ENCODE measurements at places on chromosomes 3 and 15.

DNA sequence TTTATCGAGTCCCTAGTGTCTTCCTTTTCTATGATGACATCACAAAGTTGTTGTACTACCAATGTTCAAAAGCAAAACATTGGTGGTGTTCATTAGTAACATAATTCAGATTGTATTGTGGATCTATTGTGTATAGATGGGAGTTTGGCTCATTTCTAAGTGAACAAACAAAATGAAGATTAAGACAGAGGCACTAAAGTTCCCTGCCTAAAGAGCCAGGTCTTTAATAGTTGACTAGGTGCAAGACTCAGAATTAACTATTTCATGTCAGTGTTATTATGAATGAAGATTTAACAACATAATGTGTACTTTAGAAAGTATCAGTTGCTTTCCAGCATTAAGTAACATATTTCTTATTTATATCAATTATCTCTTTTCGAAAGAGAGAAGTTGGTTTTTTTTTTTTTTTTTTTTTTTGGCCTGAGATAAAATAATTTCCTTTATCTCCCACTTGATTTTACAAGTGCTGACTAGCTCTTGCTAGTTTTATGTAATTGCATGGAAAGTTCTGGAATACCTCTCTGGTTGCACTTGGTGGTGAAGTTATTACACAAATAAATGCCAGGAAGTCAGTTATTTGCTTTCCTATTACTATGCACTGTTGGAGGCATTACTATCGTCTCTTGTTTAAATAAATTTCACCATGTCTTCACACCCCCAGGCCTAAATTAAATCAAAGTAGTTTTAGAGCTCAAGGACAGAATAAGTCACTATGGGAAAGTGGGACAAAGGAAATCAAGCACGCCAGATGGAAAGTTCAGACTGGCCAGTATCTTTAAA, 48.7 kb downstream of the NAALADL2 start:
- DNase-seq, result no peak

GRCh38 chr15:39538936-39539335, 41.9 kb upstream of the THBS1 start:
- no peak for DNase-seq

DNA sequence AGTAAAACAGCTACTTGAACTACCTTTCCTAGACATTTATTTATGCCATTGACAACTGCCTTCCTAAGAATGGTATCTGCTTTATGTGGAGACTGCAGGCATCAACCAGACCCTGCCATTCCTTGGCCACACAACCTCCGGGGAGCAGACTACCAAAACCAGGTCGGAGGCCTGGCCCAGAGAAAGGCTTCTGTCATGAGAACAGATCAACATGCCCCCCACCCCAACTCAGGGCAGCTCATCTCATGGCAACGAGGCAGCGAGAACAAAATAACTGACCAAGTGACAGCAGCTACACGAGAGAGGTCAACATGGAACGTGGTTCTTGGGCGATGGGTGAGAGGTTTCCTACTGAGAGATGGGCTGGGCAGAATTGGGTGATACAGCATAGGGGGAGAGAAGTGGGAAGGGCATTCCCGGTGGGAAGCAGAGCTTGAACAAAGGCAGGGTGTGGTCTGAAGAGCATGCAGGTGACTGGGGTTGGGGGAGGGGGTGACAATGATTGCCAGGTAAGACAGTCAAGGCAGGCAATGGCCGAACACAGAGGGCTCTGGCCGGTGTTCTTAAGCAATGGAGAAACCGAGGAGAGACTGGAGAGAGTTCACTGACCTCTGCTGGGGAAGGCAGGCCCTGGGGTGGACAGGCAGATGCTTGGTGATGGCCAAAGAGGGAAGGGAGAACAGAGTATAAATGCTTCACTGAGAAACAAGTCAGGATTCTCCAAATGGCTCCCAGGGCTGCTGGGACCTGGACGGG, 33.9 kb downstream of the CCDC12 start:
- DNase-seq, result no peak

GRCh38 chr3:110576960-110577359, 494.7 kb upstream of the NECTIN3 start:
- no peak for DNase-seq

DNA sequence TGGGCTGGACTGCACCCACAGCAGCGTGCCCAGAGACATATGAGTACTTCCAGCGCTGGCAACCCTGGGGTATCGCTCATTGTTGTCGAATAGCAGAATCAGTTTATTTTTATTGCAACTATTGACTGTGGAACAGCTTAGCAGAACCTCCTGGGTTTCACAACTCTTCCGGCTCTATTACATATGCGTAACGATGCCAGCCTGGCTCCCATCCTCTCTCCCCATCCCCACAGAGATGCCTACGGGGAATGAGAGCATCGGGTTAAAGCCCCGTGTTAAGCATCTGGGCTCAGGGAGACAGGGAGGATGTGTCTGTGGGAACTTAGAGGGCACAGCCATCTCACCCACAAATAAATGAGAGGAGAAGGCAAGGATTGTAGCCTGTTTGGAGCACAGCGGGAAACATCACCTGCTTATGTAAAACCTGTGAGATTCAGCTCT, 76.6 kb upstream of the DLG1 start:
- no peak for DNase-seq

DNA sequence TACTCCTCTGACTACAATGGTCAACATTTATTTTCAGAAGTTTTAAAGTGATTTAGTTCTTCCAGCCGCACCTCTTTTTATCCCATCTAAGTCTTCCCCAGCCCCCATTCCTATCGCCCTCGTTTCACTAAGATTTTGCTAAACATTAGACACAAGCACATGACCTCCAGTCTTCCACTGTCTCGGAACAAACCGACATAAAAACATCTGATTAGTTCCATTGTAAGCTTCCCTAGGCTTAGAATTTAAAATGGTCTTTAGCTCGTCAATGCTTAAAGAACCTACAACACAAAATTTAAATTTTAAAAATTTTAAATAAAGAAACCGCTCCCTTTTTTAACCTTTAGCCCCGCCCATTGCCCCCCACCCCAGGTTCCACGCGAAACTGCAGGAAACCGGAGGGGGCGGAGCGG, 284 bp upstream of the TSC22D2 start:
- DNase-seq, result no peak

DNA sequence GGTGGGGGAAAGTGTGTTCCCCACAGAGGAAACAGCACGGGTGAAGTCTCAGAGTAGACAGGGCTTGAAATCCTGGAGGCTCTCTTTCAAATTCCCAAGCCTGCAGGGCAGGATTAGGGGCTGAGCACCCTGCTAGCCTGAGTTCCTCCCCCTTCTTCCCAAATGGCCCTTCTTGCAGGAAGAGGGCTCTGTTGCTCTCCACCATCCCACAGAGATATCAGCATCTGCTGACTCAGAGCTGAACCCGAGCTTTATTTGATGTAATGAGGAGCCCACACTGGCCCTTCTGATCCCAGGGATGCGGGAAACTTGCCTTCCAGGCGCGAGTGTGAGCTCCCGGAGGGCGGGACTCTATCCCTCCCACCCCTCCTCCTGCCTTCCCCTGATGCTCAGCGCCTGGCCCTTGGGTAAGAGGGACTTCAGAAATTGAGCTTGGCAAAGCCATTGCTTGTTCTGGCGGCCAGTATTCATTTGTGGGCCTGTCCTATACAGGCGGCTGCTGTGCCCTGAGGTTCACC, 1.4 kb upstream of the STRA6 start:
- DNase-seq, result no peak

DNA sequence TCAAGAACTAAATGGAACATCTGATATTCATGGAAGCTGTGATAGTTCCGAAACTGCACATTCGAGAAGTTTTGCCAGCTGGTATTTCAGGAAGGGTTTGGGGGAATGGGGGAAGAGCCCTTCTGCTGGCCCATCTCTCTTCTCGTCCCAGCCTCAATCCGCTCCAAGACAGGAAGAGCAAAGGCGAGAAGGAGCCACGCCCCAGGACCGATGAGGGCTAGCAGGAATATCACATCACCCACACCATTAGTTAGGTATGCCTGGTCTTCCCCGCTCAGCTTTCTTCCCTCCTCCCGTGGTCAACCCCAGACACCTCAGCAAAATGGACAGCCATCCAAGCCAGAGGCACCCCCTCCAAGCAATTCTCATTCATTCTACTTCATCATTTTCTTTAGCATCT, 14.9 kb upstream of the PCSK6 start:
- DNase-seq, result no peak

DNA sequence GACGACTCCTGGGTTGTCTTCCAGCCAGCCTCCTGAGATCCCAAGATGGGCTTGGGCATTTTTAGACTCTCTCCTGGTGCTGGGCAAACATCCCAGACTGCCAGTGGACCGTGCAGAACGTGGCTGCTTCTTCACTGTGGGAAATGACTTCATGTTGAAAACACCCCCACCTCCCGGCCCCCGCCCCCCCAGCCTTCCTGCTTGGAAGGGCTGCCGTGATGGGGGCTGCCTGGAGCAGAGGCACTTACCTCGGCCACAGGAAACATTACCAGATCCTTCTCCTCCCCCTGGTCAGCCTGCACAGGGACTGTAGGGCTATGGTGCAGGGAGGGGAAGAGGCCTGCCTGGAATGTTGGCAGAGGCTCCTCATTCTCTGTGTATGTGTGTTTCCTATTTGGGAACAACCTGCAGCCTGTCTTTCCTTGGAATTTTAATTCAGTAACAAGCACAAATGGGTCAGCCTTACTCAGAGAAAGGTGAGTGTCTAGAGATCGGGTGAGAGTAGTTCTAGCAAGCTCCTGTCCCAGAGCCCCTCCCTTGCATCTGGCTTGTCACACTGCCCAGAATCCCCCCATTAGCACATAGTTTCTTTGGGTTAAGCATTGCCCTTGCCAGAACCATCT, 90.8 kb downstream of the ANP32A start:
- no peak for DNase-seq

GRCh38 chr3:53155760-53156159, 5.2 kb upstream of the PRKCD start:
- DNase-seq, result no peak

DNA sequence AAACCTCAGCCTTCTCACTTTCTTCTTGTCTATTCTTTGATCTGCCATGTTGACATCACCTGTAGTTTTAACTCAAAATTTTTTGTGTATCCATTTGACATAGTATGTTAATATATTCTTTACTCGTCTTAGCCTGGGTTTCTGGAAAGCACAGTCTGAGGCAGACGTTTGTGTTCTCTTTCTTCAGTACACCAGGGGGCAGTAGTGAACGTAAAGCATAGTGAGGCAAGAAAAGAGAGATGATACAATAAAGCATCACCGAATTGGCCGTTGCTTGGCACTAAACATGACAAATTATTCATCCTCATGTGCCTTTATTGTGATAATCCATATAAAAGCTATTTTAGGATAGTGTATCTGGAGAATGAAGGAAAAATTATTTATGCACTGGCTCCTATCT, 141.0 kb upstream of the MYRIP start:
- no peak for DNase-seq

DNA sequence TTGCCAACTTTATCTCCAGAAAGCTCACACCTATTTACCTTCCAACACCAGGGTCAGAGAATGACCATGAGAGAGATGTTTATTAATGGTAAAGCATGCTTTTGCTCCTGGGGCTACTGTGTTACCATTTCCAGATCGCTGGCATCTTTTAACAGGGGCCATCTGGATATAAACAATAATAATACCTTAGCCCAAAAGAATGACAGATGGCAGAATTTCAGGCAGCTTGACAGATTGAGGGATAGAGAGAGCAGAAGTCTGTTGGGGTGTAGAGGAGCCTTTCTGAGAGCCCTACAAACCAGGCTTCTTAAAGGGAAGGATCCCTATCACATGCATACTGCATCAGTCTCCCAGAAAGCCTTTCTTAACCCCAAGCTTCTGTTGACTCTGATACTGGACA, 17.7 kb downstream of the RBP1 start:
- DNase-seq, result no peak

DNA sequence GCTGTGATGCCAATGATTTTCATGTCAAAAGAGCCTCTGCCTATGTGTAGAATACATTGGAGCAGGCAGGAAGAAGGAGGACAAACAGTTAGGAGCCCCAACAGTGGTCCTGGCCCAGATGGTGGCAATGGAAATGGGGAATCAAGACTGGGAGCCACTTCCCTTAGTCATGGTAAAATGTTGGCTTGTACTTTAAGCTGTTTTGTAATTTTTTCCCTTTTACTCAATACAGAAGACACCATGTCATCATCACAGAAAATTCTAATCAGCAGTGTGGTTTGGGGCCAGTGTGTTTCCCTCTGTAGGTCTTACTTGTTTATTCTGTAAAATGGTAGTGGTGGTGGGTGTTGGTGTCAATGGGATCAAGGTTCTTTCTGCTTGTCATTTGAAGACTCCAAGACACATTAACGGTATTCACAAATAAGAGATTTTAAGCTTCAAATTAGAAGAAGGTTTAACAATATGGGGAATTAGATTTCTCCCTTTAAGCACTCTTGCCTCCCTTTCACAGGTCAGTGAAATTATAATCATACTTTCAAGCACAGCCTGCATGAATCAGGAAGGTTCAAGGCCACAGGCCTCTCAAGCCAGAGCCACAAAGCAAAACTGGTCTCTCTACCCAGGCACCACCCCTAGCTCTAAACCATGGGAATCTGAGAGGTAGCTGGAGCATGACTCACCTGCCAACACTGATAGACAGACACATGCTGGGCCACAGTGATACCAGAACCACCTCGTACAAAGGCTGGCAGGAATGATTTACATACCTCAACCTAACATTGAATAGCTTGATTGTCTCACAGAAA, 24.9 kb downstream of the SIAH2 start:
- no peak for DNase-seq

- DNase-seq, result no peak
These were observed 35.2 kb upstream of the USP3 start for GRCh38 chr15:63469190-63469589.

- DNase-seq, result no peak
These were observed 75.3 kb downstream of the TMEM108 start for GRCh38 chr3:133113526-133113925.

GRCh38 chr3:128763967-128764366, 38.0 kb downstream of the RAB7A start:
- no peak for DNase-seq

- DNase-seq, result no peak
These were observed 6.6 kb downstream of the SAMMSON start for GRCh38 chr3:70006089-70006488.

- DNase-seq, result no peak
These were observed 152.6 kb upstream of the GBE1 start for GRCh38 chr3:81913886-81914663.

DNA sequence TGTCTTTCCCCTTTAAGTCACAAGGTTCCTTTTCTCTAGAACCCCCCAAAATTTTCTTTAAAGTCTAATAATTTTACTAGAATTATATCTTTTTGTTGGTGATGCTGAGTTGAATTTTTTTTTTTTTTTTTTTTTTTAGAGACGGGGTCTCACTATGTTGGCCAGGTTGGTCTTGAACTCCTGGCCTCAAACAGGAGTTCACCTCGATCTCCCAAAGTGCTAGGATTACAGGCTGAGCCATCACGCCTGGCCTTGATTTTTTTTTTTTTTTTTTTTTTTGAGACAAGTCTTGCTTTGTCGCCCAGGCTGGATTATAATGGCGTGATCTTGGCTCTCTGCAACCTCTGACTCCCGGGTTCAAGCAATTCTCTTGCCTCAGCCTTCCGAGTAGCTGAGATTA, 12.2 kb downstream of the SEC13 start:
- DNase-seq, result no peak

- no peak for DNase-seq
These were observed 290.8 kb upstream of the ZPLD1 start for GRCh38 chr3:102144063-102144462.

GRCh38 chr3:140403079-140403478, 274.8 kb upstream of the TRIM42 start:
- no peak for DNase-seq

- DNase-seq, result no peak
These were observed 68.5 kb downstream of the TMCO5A start for GRCh38 chr15:38002883-38003477.

- DNase-seq, result no peak
These were observed 4.2 kb upstream of the RASL12 start for GRCh38 chr15:65072027-65072426.

GRCh38 chr3:127753898-127754410, 68.4 kb downstream of the MGLL start:
- no peak for DNase-seq

Measured in stimulated activated CD4-positive, alpha-beta T cell treated with anti-CD3 and anti-CD28 coated beads, TNF-alpha, amount 100 ng/mL, for 1 hour (primary cell).